Large intestine (tissue), 12 donors: ENCODE measurements at places on chromosomes 3 and 15.
A peak's percentile ranks its signal among the peaks of the same experiment; 100 is the strongest.

GRCh38 chr15:46091860-46092450, 457.1 kb downstream of the SQOR start:
- DNase-seq: no peak

GRCh38 chr3:165549665-165550064, 287.6 kb downstream of the BCHE start:
- DNase-seq: no peak

GRCh38 chr3:18047052-18047451, 304.6 kb upstream of the TBC1D5 start:
- DNase-seq: no peak

DNA sequence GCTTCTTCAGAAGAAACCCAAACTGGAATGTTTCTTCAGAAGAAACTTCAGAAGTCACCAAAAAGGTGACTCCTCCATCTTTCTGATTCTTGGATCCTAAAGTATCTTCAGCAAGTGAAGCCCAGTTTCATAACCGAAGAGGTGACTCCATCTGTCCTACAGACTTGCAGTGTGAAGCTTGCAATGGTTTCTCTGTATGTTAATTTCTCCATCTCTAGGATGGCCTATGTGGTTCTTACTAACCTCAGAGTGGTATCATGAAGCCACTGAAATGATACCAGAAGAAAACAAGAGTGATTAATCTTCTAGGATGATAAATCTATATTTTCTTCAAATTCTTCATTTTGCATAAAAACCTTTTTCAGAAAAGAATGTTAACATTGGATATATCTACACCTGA, 495 bp upstream of the AQP9 start:
- DNase-seq: no peak

- DNase-seq: no peak
Measured at GRCh38 chr15:47678040-47678439, 39.3 kb upstream of the SEMA6D start.

- DNase-seq: peak; percentile 27
Measured at GRCh38 chr3:46334741-46335478, 19.0 kb upstream of the CCR2 start.

DNA sequence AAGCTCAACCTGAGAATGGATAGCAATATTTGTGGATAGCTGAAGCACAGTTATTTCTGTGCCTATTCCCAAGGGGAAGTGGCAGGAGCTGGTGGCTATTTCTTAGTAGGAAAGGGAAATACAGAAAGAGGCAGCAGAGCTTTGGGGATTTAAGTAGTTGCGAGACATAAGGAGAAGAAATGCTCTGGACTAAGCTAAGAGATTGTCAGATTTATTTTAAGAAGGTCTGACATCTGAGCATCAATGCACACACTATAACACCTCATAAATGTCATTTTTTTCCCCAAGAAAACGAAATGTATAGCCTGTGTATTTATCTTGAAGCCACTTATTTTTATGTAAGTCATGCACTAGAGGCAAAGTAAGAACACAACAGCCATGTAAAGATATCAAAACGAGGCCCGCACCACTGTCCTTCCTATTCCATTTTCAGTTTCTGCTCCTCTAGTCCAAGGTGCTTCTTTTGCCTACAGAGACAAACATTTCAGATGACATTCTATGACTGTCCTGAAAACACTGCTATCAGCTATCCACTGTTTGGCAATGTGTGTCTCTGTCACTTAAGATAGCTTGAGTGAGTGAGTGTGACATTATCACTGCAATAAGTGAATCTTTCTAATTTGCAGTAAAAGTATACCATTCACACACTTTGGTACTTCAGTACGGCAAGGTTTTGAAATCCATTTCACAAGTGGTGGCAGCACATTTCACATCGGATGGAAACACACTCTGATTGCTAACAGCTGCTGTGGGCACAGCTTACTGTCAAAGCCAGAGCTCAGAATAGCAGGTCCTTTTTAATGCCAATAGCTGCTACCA, 62.7 kb upstream of the ICE2 start:
- no peak for DNase-seq

DNA sequence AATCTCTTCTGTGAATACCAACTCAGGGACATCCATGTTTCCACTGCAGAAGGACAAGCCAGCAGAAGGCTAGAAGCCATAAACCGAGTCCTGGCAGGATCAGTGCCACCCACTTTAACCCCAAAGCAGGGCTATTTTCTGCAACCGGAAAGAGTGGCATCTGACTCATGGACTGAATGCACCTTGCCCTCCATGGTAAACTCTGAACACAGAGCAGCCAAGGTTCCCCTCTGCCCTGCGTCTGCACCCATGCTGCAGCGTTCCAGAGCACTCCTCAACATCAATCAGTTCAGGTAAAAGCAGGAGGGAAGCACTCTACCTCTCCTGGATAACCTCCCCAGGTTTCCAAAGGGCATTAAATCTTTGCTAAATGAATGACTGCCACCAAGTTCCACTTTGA, 801 bp upstream of the NGRN start:
- peak; percentile 85 for DNase-seq

DNA sequence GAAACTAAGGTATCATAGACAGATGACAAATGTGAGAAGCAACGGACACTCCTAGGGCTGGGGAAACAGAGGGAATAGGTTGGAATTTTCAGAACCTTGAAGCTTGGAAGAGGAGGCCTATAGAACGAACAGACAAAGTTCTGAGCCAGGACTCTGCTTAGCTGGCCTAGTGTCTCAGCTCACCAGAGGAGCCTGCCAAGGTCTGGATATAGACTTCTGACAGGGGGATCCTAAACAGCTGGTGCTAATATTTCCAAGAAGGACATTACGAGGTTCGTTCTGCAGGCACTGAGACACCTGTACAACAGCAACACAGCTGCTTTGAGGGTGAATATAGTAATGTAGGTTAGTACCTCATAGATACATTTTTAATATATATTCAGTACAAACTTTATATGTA, 266.3 kb downstream of the CHL1 start:
- DNase-seq: no peak

GRCh38 chr3:40387001-40387894, at the start of gene ENTPD3:
TSS of gene ENTPD3 (plus strand) at chr3:40387184. CDS start at chr3:40388058, 874 bp downstream.
- peak; percentile 43 for DNase-seq

- no peak for DNase-seq
Measured at GRCh38 chr15:62881056-62881455, 161.5 kb upstream of the TPM1 start.

GRCh38 chr3:142168514-142168913, 19.2 kb upstream of the TFDP2 start:
- no peak for DNase-seq

DNA sequence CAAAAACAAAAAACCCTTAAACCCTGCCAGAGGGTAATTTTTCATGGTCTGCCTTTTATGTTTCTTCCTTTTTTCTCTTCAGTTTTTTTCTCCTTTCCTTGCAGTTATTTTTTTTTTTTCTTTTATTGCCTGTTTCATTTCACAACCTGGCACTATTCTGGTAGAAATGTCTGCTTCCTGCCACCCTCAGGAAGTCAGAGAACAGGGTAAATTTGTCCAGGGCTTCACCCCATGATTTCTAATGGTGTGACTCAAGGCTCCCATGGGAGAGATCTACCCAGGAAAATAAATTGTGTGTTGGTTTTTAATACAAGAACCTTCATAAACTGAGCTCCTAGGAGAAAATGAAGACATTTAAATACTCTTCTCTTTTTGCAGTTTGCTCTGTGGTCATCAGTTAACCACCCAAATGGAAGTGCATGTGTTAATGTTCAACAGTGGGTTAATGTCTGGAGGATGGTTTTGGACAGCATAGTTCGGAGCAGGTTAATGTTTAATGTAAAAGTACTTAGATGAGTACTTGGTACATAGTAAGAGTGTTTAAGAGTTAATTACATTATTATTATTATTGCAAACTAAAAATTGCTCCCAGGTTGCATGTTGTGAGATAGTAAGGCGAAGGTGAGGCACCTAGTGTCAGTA, 45.9 kb downstream of the CGNL1 start:
- no peak for DNase-seq

- DNase-seq: no peak
Measured at GRCh38 chr15:64731805-64732151, 43.6 kb downstream of the RBPMS2 start.

DNA sequence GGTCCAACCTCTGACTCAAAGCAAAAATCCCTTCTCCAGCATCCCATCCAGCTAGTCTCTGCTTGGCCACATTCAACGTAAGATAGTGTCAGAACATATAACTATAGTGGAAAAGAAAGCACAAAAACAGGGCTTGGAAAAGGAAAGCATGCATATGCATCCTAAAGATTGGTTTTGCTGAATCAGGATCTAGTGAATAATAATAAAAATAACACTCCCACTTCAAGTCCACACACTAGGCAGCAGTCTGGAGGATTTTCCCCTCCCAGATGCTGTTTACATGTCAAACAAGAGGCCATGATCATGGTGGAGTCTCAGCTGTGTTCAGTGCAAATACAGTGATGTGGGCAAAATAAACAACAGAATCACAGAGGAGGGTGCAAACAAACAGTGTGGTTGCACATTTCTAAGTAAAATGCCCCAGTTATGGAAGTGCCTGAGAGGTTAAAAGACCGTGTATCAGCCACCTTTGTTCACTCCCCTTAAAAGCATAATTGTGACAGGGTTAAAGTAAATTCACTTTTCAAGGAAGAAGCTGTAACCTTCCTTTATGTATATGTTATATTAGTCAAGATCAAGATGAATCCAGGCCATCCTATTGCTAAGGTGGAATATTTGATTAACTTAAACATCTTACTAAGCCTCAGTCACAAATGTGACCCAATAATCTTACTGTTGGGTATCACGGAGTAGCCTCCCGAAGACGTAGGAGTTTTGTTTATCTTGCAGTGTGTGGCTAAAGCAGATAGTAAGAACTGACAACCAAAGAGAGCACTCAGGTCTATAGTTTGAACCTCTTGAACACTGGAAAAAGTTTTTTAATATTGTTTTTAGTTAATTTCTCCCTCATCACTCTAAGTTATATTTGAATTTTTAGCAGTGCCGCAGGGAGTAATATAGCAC, 424.5 kb downstream of the SOX2 start:
- no peak for DNase-seq

GRCh38 chr3:53645754-53646153, 151.3 kb downstream of the CACNA1D start:
- DNase-seq: no peak

DNA sequence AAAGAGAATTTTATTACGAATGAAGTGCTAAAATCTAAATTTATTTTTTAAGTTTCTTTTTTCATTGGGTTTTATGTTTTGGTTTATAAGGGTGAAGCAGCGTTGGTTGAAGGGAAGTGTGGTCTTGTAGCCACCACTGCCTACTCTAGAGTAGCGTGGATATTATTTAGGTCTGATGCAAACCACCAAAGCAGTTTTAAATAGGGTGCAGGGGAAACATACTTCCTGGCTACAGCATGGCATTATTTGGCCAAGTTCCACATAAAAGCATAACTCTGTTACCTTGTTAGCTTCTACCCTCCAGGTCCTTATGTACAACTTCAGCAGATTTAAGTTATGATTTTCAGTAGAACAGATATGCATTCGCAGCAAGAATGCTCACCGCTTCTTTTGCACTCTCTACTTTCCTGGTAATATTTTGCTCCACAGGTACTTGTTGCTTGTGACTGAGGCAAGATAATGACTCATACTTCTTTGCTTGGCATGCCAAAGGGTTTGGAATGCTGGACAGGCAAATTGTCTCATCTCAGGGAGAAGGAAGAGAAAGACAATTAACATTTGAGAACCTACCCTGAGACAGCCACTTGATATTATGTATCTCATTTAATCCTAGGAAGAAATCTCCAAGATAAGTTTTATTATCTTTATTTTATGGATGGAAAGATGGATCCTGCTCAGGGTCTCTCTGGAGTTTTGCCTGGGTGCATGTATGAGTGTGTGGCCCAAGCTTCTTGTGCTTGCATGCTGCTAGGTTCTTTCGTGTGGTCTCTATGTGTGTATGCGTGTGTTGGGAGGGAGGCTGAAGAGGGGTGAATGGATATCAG, 5.4 kb downstream of the TGFBR2 start:
- no peak for DNase-seq

DNA sequence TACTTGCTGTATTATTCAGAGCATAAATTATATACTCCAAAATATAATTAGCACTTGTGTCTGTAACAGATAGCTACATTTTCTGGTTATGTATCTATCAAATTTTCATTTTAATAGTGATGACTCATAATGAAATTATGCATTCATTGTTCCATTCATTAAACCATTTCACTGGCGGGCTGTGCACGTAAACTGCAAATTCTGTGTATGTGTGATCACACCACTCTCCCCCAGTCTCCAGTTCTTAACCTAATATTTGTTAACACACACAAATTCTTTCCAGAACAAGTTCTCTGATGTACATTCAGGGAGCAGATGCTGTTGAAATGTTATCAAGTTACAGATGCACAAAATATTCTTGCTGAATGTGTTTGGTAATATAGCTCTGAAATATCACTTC, 3.8 kb upstream of the KCNMB2 start:
- DNase-seq: no peak

- DNase-seq: no peak
Measured at GRCh38 chr3:58574106-58574505, 3.1 kb downstream of the FAM107A start.

DNA sequence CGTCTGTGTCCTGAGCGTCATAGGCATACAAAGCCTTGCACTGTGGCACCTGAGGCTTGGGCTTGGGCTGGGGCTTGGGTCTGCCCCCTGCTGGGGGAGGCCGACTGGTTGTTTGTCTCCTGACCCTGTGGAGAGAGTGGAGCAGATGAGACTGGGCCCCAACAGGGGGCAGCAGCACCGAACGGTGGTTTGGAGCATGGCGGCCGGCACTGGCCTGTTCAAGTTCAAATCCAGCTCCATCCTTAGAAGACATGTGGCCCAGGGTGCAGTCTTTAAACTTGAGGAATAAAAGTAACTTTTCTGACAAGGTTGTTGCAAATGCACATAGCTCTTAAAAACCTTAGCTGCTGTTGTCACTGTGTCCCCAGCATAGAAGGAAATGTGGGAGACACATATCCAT, 33.3 kb downstream of the CCNB2 start:
- no peak for DNase-seq

GRCh38 chr3:45881078-45882022, 5.0 kb upstream of the CCR9 start:
- DNase-seq: peak; percentile 17

GRCh38 chr3:125316246-125316645, 58.9 kb downstream of the ZNF148 start:
- no peak for DNase-seq

- no peak for DNase-seq
Measured at GRCh38 chr3:123706871-123707270, 122.0 kb upstream of the HACD2 start.

DNA sequence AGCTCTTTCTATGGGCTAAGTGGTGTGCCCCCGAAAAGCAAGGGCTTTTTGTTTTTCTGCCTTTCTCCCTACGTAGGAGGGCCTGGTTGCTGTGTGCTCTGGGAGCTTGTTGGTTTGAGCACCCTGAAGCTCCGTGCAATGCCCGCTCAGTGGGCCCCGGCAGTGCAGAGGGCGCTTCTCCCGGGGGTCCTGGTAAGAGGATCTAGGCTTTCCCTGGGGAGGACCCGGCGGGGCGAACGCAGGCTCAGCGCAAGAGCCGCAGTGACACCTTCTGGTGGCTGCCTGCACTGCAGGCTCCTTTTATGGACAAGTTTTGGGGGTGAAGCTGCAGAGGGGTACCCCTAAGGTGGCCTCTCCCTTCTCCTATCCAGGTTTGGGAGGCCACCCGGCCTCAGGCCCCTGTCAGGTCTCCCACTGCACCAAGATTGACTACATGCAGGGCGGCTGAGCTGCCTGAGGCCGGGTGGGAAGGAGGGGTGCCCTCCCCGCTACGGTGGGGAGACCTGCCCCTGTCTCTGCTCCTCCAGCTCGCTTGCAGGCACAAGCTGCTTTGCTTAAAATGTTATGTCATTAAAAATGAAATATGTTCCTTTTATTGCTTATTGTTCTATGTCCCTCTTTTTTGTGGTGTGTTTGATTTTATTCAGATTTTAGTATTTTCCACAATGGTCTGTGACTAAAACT, 387.9 kb downstream of the GABRG3 start:
- DNase-seq: peak; percentile 23
